Activated naive CD4-positive, alpha-beta T cell treated with Interleukin-2 at 50 U/mL for 16 hours (primary cell): ENCODE measurements at places on chromosomes 16 and 17.

- DNase-seq: no peak
Measured at GRCh38 chr16:85309656-85310587, 197.7 kb upstream of the CIBAR2 start.

GRCh38 chr16:35639233-35640205 is 2180.1 kb downstream of the TP53TG3F start:
- no peak for DNase-seq

GRCh38 chr17:77341069-77341541 is 200.3 kb downstream of the SEC14L1 start:
- DNase-seq: peak; percentile 28

DNA sequence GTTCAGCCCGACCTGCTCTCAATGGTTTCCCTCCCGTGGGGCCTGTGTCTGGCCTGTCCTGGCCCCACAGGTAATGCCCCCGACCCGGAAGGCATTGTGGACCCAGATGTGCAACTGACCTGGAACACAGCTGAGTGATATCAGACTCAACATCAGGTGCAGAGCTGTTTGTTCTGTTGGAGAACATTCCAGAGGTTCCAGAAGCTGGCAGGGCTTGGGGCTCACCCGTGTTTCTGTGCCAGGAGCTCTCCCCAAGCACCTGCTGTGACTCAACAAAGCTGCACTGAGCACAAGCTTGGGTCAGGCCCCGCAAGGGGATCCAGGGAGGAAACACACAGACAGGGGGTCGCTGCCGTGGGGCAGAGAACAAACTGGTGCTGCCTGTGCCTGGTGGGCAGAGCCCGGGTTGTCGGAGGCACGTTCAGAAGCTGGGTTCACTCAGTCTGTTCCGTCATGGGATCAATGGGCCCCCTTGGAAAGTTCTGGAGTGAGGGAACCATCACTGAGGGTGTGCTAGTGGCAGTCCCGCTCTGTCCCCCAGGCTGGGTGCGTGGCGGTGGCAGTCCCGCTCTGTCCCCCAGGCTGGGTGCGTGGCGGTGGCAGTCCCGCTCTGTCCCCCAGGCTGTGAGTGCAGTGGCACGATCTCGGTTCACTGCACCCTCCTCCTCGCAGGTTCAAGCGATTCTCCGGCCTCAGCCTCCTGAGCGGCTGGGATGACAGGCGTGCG is 22.1 kb downstream of the HS3ST6 start:
- DNase-seq: no peak

DNA sequence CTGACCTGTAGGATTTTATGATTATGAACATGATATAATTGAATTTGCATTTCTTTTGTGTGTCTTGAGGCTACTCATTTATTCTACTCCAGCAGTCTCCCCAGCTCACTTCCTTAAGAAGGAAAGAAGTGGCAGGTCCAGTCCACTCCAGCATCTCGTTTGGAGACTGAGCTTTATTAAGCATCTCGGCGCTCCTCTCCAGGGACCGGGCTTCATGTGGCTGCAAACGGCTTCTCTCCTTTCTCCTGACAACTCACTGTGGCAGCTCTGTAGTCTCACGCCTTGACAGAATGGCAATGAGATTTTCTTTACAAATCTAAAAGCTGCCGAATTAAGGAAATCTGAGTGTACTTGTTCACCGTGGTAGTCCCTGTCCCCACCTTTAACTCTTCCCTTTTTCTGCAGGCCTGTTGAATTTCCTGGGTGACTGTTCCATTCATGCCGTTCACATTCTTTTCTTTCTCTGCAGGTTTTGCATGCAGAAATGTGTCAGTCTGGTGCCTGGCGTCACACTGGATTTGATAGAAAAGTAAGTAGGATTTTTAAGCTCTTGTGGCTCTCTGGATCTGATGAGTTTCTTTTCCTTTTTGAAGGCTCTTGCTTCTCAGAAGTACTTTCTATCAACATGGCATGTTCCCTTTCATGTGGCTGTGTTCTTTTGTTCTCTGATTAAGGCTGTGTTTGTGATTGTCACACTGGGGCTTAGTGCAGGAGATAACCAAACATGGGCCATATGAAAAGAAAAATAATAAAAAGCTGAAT is 200.5 kb upstream of the CHMP6 start:
- DNase-seq: peak; percentile 9

- no peak for DNase-seq
Measured at GRCh38 chr17:63955791-63956190, 16.9 kb downstream of the SCN4A start.

GRCh38 chr16:3865241-3865640 is 15.3 kb downstream of the CREBBP start:
- no peak for DNase-seq

GRCh38 chr17:42309986-42310786 is 21.9 kb downstream of the STAT5A start:
- DNase-seq: no peak

GRCh38 chr16:24906901-24907300 is 61.1 kb downstream of the SLC5A11 start:
- DNase-seq: no peak

- DNase-seq: no peak
Measured at GRCh38 chr16:78147911-78148401, 48.5 kb downstream of the WWOX start.

DNA sequence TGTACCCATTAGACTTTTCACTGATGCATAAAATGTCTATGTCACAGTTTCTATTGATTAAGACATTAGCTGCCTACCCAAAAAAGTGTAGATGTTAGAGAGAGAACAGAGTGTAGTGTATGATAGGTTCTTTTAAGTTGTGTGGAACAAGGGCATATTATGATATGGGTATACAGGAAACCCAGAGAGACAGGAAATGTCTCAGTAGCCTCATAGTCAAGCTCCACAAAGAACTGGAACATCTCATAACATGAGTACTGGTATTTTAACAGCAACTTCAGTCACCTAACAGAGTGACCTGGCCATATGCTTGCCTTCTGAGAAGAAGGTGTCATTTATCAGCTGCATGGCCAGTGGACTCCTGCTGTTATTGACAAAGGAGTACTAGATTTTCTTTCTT is 128.1 kb downstream of the RGS9 start:
- no peak for DNase-seq

GRCh38 chr17:81556175-81556691 is 4.1 kb upstream of the FAAP100 start:
- no peak for DNase-seq

DNA sequence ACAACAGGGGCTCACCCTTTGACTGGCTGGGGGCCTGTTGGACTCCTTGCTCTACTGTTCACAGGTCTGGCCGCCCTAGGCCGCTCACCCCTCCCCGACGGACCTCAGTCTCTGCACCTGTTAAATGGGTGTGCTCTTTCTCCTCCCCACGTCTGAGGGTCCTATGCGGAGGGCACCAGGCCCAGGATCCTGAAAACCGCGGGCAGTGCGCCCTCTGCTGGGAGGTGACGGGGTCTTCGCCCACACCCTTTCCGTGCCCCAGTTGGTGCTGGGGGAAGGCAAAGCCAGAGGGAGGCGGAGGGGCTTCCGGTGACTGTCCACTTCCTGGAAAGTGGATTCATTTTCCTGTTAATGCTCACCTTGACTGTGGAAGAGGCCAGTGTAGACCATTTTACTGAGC is 1010.9 kb downstream of the KCNJ18 start:
- no peak for DNase-seq

DNA sequence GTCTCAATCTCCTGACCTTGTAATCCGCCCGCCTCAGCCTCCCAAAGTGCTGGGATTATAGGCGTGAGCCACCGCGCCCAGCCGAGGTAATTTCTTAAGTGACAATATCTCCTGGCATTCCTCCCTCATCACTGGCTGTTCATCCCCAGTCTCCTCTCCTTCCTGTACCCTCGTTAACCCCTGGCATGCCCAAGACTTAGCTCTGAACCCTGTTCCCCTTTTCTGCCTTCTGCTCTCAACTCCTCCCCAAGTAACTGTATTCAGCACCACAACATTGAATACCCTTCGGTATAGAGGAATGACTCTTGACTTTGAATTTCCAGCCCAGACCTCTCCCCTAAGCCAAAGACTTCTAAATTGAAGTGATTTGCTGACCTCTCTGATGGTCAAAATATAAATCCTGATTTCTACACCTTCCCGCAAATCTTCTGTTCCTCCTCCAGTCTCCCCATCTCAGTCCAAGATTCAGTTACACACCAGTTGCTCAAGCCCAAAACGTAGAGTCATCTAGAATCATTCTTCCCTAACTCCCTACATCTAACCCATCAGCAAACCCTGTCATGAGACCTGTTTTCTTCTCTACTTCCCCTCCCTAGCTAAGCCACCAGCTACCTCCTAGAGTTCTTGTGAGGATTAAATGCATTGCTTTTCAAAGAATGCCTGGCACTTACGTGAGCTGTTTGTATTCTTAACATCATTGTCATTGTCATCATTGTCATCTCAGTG is 14.8 kb downstream of the PMP22 start:
- no peak for DNase-seq

DNA sequence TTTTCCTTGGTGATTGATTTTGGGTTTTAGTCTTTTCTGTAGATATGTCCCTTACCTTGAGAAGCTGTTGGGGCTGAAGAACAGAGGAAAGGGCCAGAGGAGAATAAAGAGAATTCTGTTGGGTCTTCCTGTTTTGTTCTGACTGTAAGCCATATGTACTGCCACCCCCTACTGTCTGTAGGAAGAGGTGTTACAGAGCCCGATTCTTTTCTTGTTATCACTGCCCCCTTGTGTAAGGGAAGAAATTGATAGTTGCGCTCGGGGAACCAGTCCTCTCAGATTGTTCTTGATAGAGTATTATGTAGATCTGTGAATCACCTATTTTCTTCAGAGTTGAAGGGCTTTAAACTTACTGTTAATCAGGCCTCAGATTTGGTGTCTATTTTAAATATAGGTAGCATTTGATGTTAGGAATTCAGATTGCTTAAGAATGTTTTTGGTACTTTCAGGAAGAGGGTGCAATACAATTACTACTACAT is 2.4 kb downstream of the TANC2 start:
- peak; percentile 40 for DNase-seq

DNA sequence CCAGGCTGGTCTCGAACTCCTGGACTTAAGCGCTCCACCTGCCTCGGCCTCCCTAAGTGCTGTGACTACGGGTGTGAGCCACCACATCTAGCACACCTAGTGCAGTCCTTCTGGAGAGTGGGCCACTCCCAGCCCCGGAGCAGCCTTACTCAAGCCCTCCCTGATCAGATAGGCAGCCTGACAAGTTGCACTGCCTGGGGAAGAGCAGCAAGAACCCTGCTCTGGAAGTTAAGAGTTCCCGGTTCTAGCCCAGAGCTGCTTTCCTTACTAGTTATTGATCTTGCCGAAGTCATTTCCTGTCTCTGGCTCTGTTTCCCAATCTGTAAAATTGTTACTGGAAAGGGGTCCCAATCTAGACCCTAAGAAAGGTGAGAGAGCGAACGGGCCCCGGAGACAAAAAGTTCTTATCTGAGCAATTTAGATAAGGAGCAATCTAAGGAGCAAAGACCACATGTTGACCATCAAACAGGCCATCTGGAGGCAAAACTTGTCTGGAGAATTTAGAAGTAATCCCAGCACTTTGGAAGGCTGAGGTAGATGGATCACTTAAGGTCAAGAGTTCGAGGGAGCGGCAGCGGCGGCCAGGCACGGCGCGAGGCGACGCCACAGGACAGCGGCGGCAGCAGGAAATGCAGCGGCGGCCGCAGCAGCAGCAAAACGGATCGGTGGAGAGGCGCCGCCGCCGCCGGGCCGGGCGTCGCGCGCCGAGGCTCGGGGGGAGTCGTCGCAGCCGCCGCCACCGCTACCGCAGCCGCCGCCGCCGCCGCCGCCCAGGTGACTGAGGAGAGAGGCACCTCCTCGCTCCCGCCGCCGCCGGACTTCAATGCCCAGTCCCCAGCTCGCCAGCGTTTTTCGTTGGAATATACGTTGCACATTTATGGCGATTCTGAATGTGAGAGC is 4.3 kb upstream of the NAGLU start:
- DNase-seq: peak; percentile 60

GRCh38 chr16:3027983-3028715 is 4.3 kb downstream of the THOC6 start:
- peak; percentile 84 for DNase-seq

- no peak for DNase-seq
Measured at GRCh38 chr17:52546990-52547389, 388.5 kb upstream of the CA10 start.

DNA sequence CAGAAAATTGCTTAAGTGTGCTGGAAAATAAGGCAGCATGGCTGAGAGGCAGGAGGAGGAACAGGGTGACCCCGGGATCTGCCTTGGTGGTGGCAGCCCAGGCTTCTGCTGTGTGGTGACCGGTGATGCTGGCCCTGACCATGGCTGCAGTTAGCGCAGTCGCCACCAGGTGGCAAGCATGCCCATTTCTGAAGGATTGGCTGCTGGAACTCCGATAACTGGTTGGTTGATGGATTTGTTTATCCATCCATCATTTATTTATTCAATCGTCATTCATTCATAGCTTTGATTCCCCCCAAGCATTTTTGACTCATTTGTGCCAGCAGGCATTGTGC is 29.1 kb upstream of the ITGA3 start:
- DNase-seq: peak; percentile 85

- DNase-seq: no peak
Measured at GRCh38 chr17:82938873-82939620, 99.2 kb upstream of the ZNF750 start.

DNA sequence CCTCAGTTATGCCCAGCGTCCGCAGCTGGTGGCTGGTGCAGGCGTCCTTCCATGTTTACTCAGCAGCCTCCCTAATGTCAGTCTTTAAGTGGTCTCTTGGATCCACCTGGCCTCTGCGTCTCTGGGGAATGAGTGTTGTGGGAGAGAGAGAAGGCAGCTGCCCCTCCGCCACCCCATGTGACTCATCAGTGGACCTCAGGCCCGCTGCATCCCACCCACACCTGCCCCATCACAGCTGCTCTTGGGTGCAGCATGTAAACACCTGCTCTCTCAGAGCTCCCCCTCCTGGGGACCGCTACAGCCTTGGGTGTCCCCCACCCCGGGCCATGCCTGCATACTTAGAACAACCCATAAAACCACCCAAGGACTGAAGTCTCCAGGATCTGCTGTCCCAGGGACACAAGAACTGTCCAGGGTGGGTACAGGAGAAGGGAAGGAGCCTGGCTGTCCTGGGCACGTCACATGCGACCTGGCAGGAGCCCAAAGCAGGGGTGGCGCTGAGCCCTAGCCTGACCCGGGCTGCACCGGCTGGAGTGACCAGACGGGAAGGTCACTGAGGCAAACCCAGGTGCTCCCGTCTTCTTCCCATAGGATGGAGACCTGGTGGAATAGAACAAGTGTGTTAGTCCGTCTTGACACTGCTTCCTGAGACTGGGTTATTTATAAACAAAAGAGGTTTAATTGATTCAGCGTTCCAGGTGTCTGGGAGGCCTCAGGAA is 4.2 kb downstream of the C16orf90 start:
- DNase-seq: no peak

GRCh38 chr16:50153596-50154419 is 702 bp downstream of the TENT4B start:
- DNase-seq: no peak
